Osteoblast (primary cell): ENCODE measurements at places on chromosomes 1 and 21. TPM values are rescaled to one million over a fixed set of nuclear protein-coding genes. Genes with fewer than 3 reads are reported as not detected.

Gene RPTN
- total RNA-seq: 0.29 and 0.36 TPM in 2 replicates

Gene UMODL1
- under 0.01 TPM in 1 of 2 replicates, not detected in the other for total RNA-seq

Gene MTF2
- total RNA-seq: 15.9 and 21.8 TPM in 2 replicates

Gene CDCA8
- 1.5 and 1.8 TPM in 2 replicates for total RNA-seq

Gene VHLL
- not detected in 2 replicates for total RNA-seq

Gene PALMD
- 2.5 and 5.6 TPM in 2 replicates for total RNA-seq

Gene NLRP3
- total RNA-seq: 0.36 and 0.59 TPM in 2 replicates

Gene PPFIA4
- total RNA-seq: 8.0 and 10.9 TPM in 2 replicates

Gene SPRR2E
- total RNA-seq: not detected in 2 replicates

Gene PAQR6
- total RNA-seq: 0.36 and 0.59 TPM in 2 replicates

Gene PRAMEF20
- total RNA-seq: not detected in 2 replicates

Gene GOLT1A
- not detected in 2 replicates for total RNA-seq

Gene DNAI4
- total RNA-seq: 12.7 and 15.0 TPM in 2 replicates

Gene HCRTR1
- not detected in 2 replicates for total RNA-seq

Gene LEFTY2
- total RNA-seq: not detected in 2 replicates

Gene TMEM269
- total RNA-seq: under 0.01 TPM in 2 replicates

Gene AMY1C
- not detected in 2 replicates for total RNA-seq

Gene GNG4
- under 0.01 and 0.29 TPM in 2 replicates for total RNA-seq

Gene KLHDC9
- total RNA-seq: 1.4 and 1.5 TPM in 2 replicates

Gene RGS13
- not detected in 2 replicates for total RNA-seq

Gene NECTIN4
- under 0.01 TPM in 2 replicates for total RNA-seq

Gene FNDC10
- total RNA-seq: 2.1 and 2.5 TPM in 2 replicates

Gene TPTE
- not detected in 2 replicates for total RNA-seq

Gene FOXO6
- not detected in 2 replicates for total RNA-seq

Gene PTCH2
- 0.29 and 0.36 TPM in 2 replicates for total RNA-seq

Gene CASQ2
- total RNA-seq: not detected in 2 replicates

Gene DMRTA2
- under 0.01 TPM in 1 of 2 replicates, not detected in the other for total RNA-seq

Gene LGR6
- total RNA-seq: not detected in 2 replicates

Gene DARS2
- 15.6 and 17.4 TPM in 2 replicates for total RNA-seq

Gene MCOLN2
- 0.88 and 1.8 TPM in 2 replicates for total RNA-seq

Gene OR14A16
- not detected in 2 replicates for total RNA-seq

Gene NR1I3
- not detected in 2 replicates for total RNA-seq

Gene DPT
- total RNA-seq: 2.4 and 4.3 TPM in 2 replicates

Gene PGLYRP3
- not detected in 2 replicates for total RNA-seq

Gene NES
- 0.36 and 1.5 TPM in 2 replicates for total RNA-seq

Gene PLK3
- total RNA-seq: 33.7 and 35.1 TPM in 2 replicates

Gene FAM43B
- total RNA-seq: under 0.01 TPM in 1 of 2 replicates, not detected in the other

Gene FCRL1
- not detected in 2 replicates for total RNA-seq

Gene MAPKAPK2
- 38.0 and 40.1 TPM in 2 replicates for total RNA-seq

Gene NBPF4
- total RNA-seq: under 0.01 TPM in 1 of 2 replicates, not detected in the other

Gene TTC34
- total RNA-seq: 0.29 and 0.36 TPM in 2 replicates
